Neural progenitor cell (in vitro differentiated cells): ENCODE measurements at places on chromosomes 13 and 19.

DNA sequence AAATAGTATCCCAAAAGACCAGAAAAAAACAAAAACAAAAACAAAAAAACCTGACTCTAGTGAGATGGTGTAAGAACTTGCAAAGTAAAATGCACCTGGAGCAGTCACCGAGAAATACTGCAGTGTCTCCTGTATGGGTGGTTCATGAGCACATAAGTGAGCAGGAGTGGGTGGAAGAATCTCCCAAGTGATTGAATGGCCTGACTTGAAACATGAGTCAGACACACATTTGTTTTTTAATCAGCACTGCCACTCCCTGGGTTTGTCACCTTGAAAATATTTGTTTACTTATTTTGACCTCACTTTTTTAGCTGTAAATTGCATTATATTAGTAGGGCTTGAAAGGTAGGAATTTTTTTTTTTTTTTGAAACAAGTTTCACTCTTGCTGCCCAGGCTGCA is 2.0 kb downstream of the ZNF431 start:
- no peak for DNase-seq

- no peak for DNase-seq
Observed at GRCh38 chr13:100305398-100305797, 216.5 kb downstream of the PCCA start.

DNA sequence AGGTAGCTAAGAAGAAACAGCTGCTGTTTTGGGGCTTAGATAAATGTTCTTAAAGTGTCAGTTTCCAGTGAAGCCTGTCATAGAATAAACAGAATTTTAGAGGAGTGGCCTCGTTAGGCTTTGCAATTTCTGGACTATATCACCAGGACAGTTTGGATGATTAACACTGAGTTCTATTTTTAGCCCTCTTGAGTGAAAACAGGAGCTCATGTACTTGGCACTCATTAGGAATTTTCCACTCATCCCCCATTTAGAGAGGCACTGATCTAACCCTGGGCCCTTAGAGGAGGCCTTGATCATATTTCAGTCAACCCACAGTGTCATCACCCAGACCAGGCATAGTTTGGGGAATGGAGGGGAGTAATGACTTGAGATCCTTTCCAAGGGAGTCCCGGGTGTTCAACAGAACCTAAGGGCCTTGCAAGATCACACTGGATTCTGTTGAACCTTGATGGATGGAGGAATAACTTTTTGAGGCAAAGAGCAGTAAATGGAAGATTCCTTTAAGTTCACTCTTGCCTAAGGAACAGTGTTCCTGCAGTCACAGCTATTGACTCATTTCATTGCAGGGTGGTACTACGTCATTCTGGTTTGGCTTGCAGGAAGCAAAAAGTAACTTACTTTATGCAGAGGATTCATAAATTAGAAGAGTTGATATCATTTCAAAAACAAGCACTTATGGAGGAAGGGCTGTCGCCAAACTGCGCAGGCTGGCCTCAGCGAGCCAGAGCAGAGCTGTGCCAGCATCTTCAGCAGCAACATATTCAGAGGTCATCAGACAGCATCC is 160.2 kb downstream of the SLC7A1 start:
- no peak for DNase-seq

GRCh38 chr19:1116726-1117581 is 13.2 kb downstream of the GPX4 start:
- no peak for DNase-seq
